ENCODE measurements at places on chromosomes 7 and 10. TPM values are rescaled to one million over a fixed set of nuclear protein-coding genes. Genes with fewer than 3 reads are reported as not detected.

Gene SMO
- 111 TPM for polyA plus RNA-seq

Gene CLEC2L
- polyA plus RNA-seq: 0.61 TPM

Gene FERD3L
- not detected for polyA plus RNA-seq

Gene PNLIPRP1
- polyA plus RNA-seq: not detected

Gene AUTS2
- polyA plus RNA-seq: 104 TPM

Gene CCDC136
- polyA plus RNA-seq: 29.3 TPM

Gene NRF1
- polyA plus RNA-seq: 26.1 TPM

Gene GIMAP8
- polyA plus RNA-seq: 8.6 TPM

Gene GPR26
- polyA plus RNA-seq: 0.05 TPM

Gene OR2A1
- polyA plus RNA-seq: 1.9 TPM

Gene IQUB
- 5.8 TPM for polyA plus RNA-seq

Gene GRM3
- 0.27 TPM for polyA plus RNA-seq

Gene NKX2-3
- not detected for polyA plus RNA-seq

Gene CDC14C
- polyA plus RNA-seq: 0.06 TPM

- DNase-seq: no peak
Measured at GRCh38 chr7:151120896-151121295, 34.6 kb downstream of the AGAP3 start.

GRCh38 chr7:84113286-84113685 is 81.3 kb downstream of the SEMA3A start:
- no peak for DNase-seq

- DNase-seq: no peak
Measured at GRCh38 chr10:45550903-45551786, 121.4 kb downstream of the ZFAND4 start.

DNA sequence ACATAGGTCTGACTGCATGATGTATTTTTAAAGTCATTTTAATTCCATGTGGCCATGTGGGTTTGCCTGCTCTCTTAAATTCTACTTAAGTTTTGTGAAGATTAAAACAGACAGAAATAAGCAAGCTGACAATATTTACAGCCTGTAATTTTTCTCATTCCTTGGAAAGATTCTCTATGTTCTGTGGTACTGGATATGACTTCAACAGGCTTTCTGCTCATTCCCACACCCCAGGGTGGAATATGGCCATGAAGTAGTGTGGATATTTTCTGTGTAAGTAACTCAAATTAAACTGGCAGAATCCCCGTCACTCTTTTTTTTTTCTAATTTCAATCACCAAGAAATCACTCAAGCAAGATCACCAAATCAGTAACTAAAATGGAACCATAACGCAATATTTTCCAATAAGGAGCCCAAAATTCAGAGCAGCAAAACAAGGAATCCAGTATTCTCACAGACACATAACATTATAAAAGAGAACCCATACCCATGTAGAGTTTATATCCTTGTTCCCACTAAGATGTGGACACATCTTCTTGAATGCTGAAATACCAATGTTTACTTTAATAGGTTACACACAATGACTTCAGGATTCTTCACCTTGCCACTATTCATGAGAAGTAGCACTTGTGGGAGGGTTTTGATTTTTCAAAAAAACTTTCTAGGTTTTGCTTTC is 5.7 kb downstream of the HOXA5 start:
- DNase-seq: no peak

DNA sequence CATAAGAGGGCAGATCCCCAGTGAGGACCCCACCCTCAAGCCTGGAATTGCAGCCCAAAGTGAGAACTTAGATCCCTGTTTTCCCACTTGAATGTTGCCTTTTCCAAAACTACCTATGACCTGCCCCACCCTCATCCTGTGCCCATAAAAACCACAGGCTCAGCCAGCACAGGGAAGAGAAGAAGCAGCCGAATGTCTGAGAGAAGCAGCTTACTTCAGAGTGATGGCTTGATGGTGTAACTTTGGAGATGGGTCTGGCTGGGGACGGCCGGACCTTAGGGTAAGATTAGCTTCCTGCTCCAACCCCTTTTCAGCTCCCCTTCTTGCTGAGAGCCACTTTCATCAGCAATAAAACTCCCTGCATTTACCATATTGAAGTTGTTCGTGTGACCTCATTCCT is 5.7 kb downstream of the SLC25A40 start:
- DNase-seq: no peak

DNA sequence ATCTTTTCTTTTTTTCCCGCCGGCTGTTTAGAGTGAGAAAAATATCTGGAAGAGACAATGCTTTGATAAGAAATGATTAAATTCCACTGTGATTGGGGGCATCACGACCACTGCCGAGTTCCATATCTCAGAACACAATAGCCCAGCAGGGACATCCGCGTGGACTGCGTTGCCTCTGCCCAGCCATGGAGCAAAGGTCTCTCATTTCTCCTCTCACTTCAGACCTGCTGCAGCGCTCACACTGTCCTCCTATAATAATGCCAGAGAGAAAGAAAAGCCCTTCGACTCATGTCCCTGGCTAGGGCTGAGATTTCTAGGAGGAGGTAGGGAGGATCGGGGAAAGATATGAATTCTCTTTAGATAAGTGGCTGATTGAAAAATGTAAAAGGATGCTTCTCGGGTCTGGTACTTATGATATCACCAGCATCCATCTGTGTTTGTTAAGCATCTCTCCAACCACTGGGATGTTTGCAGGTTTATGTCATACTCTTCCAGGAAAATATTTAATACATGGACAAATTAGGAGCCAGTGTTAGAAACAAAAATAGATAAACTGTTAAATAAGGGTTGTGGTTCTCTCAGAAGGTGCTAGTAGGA is 472.9 kb upstream of the AKR1E2 start:
- no peak for DNase-seq

DNA sequence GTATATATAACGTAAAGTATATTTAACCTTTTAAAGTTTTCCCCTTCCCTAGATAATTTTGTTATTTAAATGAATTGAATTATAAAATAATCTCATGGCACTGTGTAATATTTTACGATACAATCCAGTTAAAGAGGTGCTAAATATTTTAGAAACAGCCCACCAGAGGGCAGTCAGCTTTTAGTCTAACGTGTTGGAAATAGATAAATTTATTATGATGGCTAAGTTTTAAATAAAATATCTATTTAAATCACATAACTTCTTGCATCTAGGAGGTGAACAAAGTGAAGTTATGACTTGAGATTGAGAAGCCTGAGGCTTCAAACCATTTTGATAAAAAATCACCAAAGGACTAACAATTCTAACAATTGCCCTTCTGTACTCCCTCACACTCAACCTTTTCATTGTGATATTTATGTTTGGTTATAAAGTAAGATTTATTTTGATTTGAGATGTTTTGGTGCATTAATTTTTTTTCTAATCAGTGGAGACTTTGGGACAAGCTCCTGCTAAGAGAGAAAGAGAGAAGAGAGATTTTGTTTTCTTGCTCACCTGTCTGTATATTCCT is 171.5 kb upstream of the SP4 start:
- DNase-seq: no peak

DNA sequence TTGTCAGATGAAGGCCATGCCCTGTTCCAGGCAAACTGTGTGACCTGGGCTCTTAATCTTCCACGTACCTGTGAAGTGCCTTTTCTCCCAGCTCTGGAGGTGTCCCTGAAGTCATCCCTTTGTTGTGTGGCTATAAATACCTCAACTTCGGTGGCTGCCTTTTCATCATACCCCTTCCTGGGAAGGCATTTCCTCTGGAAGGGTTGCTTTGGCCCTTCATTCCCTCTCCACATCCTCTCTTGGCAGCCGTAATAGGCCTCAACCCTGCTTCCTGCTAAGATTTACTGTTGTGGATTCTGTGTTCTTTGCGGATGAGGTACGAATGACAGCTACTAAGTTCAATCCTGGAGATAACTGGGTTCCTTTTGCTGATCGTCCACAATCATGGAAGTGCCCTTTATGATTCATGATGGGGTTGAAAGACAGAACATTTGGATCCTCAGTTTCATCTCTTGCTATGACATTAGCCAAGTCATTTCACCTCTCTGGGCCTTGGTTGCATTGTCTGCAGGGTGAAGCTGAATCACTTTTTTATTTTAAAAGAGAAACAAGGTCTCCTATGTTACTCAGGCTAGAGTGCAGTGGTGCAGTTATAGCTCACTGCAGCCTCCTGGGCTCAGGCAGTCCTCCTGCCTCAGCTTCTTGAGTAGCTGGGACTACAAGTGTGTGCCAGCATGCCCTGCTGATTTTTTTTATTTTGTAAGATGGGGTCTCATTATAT is 23.6 kb downstream of the FKBP6 start:
- DNase-seq: no peak

- no peak for DNase-seq
Measured at GRCh38 chr10:79203014-79203644, 134.4 kb downstream of the ZMIZ1 start.

- DNase-seq: no peak
Measured at GRCh38 chr10:124453960-124454610, 4.2 kb upstream of the NKX1-2 start.

- DNase-seq: no peak
Measured at GRCh38 chr10:79187121-79187940, 118.6 kb downstream of the ZMIZ1 start.

DNA sequence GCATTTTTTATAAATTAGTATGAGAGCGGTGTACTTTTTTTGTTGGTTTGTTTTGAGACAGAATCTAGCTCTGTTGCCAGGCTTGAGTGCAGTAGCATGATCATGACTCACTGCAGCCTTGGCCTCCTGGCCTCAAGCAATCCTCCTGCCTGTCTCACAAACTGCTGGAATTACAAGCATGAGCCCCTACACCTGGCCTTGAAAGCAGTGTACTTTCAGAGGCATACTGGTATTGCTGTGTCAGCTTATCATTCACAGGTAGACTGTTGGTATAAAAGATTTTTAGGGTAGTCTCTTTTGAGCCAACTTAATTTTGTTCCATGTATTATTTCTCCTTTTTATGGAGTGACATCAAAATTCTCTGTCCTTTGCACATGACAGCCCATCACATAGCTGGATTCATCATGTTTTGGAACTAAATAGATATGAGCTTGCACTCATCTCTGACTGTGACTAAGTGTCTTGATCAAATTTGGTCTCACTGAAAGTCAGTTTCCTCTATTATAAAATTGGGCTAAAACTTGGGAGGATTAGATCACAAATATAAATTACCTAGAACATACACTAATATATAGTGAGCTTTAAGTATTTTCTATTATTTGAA is 12.4 kb downstream of the GNAT3 start:
- DNase-seq: no peak

DNA sequence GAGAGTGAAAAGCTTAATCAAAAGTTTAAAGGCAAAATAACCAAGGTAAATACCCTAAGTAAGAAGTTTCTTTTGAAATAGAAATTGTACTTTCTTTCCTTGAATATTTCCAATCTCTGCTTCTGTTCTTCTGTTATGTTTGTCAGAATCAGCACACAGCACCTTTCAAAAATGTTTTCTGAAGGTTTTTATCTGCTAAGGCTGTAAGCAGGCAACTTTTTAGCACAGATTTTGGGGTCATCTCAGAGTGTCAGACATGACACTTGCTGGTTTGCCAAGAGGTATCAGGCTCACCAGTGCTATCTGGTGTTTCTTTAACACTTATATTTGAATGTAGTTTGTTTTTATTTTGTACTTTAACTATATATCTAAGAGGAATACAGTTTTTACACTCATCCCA is 94.2 kb downstream of the CDK6 start:
- no peak for DNase-seq

DNA sequence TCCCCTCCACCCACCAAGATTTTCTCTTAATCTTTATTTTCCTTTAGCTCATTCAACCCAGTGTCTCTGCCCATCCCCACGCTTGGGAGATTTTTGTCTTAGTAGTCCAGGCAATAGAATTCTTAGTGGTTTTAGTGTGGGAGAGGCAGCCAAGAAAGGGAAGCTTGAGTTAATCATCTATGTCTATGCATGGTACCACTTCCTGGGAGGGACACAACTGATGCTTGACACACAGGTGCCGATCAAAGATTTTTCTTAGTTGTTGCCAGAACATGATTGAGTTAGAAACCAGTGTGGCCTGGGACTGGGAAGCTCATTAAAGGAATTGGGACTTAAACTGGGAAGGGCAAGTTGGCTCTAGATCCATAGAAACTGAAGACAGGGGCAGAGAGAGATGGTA is 3.1 kb downstream of the STRA8 start:
- no peak for DNase-seq

DNA sequence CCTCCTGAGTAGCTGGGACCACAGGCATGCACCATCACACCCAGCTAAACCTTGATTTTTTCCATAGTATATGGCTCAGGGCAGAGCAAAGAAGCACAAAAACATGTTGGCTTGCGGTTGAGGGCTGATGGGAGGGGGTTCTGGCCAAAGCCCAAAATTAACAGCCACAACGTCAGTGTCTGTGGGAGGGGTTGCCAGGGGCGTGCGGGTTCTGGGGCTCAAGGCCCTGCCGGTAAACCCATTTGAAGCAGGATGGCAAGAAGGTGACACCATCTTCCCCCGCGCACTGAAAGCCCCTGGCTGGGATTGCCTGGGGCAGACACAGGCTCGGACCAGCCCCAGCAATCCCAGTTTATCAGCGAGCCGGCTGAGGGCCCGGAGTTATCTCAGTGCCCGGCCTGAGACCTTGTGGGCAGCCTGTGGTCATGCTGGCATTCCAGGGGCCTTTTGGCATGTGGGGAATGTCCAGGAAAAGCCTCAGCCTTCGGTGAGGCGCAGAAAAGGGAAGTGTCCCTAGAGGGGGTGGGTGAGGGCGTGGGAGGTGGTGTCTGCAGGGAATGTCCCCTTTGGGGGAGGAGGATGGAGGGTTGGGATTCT is 167.7 kb upstream of the TNRC18 start:
- DNase-seq: no peak

- DNase-seq: no peak
Measured at GRCh38 chr10:70952921-70953320, 64.6 kb upstream of the PCBD1 start.

- no peak for DNase-seq
Measured at GRCh38 chr7:82559193-82559805, 115.7 kb upstream of the CACNA2D1 start.

- no peak for DNase-seq
Measured at GRCh38 chr7:30079880-30080279, 51.7 kb downstream of the PLEKHA8 start.

DNA sequence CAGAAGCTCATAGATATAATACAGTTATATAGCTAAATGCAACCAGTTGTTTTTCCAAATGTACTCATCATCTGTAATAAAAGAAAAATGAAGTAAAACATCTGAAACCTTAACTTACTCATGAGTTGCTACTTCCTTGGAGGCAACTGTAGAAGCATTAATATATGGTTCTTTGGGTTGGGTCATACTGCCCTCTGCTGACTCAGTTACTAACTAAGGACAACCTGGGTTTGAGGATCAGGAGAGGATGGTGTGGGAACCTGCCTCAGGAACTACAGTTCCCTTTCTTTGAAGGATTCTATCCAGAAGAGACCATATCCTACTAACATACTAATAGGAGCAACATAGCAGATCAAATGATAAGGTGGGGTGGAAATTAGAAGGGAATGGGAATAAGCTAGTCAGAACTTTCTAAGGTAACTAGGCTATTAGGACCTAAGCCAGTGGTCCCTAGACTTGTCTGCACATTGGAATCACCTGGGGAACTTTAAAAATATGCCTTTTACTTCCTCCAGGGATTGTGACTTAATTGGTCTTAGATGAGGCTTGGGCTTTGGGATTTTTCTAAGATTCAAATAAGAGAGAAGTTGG is 20.7 kb downstream of the COX15 start:
- no peak for DNase-seq
